ENCODE measurements at places on chromosomes 3 and 15.

GRCh38 chr3:3172627-3173026 is 6.9 kb downstream of the CRBN start:
- no peak for DNase-seq

GRCh38 chr3:81871358-81872155 is 110.1 kb upstream of the GBE1 start:
- no peak for DNase-seq

DNA sequence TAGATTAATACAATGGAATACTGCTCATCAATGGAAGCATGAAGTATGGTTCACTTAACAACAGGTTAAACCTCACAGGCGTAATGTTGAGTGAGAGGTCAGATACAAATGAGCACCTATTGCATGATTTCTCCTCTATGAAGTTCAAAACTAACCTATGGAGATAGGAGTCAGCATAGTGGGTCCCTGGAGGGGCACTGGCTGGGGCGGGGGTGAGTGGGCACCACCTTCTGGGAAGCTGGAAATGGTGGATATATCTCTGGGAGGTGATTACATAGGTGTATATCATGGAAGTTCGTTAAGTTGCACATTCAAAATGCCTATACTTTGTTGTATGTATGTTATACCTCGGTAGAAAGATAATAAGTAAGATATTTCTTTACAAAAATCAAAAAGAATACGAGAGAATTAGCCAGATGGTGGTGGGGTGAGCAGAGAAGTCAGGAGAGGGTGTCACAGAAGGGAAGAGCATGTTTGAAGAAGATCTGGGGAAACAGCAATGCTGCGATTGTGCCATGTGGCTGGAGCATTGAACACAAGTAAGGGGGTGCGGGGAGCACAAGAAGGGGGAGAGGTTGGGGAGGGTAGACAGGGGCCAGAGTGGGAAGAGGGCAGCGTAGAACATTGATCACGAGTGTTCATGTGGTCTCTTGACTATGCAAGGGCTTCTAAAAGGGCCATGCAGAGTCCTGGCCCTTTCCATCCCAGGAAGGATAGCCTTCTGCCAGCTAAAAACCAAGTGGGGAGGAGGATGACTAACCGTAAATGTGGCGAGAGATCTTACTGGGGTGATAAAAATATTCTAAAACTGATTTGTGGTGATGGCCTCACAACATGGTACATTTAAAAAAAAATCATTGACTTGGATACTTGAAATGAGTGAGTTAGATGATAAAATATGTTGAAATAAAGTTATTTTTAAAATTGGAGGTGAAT is 30.2 kb downstream of the ITGA11 start:
- DNase-seq, result no peak

- DNase-seq, result no peak
These were observed 27.4 kb upstream of the CD47 start for GRCh38 chr3:108118038-108118768.

- no peak for DNase-seq
These were observed 10.0 kb downstream of the WWTR1 start for GRCh38 chr3:149647812-149648211.

DNA sequence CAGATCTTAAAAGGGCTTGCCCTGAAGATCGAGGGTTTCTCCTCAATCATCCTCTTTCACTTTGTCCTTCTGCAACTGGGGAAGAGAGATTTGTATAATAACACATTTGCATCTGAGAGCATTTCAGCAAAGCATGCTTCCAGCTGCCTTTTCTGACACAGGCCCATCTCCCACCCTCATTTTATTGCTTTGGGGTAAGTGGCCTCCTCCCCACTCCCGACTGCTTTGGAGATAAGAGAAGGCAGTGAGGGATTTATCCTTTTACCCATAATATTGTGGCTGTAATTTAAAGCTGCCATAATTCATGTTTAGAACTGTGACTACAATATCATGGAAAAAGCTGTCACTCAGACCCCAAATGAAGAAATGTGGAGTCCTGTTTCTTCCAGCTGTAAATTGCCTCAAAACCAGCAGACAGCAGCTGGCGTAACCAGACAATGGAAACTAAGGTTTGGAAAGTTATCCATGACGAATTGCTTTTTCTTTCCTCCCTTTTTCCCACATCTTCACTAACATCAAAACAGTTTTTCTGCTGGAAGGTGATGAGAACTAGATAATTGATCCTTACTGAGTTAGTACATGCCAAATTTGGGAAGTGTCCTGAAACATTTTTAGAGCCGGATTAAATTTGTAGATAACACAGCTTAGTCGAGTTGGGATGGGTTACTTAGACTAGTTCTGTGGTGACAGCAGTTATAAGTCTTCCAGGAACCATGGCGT is 104.2 kb upstream of the PFN2 start:
- DNase-seq, result no peak

GRCh38 chr3:45362758-45363157 is 25.6 kb upstream of the LARS2 start:
- no peak for DNase-seq

- no peak for DNase-seq
These were observed 22.5 kb downstream of the ALS2CL start for GRCh38 chr3:46670891-46671427.
